ENCODE measurements at places on chromosomes 4 and X.

DNA sequence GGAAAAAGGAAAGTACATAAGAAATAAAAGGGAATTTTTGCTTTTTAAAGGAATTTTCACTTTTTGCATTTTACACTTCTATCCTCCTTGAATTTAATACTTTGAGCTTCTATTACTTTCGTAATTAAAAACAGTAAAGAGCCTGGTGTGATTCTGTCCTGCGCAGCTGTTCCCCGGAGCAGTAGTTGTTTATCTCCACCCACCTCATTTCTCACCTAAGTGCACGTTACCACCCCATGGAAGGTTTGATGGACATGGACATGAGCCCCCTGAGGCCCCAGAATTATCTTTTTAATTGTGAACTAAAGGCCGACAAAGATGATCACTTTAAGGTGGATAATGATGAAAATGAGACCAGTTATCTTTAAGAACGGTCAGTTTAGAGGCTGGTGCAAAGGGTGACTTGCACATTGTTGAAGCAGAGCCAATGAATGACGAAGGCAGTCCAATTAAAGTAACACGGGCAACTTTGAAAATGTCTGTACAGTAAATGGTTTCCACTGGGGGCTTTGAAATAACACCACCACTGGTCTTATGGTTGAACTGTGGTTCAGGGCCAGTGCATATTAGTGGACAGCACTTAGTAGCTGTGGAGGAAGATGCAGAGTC lies 52.1 kb upstream of the TEX13D start:
- no peak for DNase-seq

DNA sequence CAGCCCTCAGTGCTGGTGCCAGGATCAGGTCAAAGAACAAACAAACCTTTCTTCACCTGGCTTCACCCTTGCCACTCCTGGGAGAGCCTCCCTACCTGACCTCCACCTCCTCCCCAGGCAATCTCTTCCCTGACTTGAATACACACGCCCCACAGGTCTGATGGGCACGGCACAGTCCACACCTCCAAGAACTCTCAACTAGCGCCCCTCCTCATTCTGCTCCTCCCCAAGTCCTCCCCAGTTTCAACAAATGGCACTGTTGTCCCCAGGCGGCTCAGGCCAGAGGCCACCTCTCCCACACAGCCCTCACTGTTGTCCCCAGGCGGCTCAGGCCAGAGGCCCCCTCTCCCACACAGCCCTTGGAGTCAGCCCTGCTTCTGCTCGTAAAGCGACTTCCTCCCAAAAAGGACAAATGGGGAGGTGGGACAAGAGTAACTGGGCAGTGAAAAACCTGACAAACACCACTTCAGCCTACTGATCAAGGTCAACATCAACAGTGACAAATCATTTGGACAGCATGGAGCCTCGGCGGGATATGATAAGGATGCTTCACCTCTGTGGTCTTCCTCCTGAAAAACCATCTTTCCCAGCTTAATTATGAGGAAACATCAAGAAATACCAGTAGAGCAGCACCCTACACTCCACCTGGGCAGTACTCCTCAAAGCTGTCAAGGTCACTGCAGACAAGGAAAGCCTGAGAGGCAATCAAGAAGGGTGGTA lies 2.9 kb downstream of the LETM1 start:
- no peak for DNase-seq

GRCh38 chr4:152949930-152950329 lies 13.8 kb downstream of the FHDC1 start:
- no peak for DNase-seq

DNA sequence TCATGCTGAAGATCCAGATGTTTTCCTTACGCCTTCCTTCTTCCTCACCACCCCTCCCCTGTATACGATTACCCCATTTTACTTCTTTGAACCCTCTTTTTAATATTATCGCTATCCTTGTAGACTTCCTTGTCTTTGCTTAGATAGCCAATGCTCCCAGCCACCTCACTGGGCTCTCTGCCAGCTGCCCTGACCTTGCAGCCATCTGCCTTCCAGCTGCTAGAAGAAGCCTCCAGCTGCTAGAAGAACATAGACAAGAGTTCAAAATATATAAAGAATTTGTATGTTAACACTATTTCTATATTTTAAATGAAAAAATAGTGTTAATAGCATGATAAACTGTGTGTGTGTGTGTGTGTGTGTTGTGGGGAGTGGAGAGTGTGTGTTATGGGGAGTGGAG lies 374.7 kb downstream of the ANKRD50 start:
- no peak for DNase-seq

DNA sequence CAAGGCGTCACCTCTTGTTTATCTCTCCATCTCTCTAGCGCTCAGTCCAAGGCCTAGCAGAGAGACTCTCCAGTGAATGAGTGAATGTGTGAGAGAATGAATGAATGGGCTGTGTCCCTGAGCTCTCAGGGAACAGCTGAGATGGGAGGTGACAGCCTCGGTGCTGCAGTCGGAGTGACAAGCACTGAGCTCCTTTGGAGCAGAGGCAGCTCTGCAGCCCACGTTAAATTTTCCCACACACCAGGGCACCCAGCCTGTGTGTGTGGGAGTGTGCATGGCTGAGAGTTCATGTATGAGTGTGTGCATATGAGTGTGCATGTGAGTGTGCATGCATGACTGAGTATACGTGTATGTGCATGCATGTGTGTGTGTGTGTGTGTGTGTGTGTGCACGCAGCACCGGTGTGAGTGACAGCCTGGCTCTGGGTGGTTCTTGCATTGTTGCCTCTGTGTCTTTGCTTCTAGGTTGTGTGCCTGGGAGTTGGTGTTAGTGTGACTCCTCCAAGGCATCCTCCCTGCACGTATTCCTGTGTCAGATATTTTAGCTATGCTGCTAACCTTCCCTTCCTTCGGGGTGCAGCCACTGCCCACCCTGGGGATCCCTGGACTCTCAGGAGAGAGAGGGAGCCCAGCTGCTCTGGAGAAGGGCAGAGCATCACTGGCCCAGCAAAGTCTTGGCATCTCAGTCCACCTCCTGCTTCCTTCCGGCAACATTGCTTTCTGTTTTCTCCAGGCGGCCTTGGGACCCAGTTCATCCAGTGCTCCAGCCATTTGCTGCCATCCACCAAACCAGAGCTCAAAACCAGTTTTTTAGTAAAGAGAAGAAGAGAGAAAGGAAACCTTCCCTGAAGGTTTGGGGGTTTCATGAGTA lies 98.6 kb downstream of the PPP2R2C start:
- no peak for DNase-seq

- no peak for DNase-seq
Observed at GRCh38 chr4:27245216-27245615, 384.6 kb downstream of the STIM2 start.

- DNase-seq = no peak
Observed at GRCh38 chrX:74349387-74349786, 45.4 kb downstream of the ZCCHC13 start.

- DNase-seq = no peak
Observed at GRCh38 chr4:182839256-182839655, 77.9 kb downstream of the DCTD start.

DNA sequence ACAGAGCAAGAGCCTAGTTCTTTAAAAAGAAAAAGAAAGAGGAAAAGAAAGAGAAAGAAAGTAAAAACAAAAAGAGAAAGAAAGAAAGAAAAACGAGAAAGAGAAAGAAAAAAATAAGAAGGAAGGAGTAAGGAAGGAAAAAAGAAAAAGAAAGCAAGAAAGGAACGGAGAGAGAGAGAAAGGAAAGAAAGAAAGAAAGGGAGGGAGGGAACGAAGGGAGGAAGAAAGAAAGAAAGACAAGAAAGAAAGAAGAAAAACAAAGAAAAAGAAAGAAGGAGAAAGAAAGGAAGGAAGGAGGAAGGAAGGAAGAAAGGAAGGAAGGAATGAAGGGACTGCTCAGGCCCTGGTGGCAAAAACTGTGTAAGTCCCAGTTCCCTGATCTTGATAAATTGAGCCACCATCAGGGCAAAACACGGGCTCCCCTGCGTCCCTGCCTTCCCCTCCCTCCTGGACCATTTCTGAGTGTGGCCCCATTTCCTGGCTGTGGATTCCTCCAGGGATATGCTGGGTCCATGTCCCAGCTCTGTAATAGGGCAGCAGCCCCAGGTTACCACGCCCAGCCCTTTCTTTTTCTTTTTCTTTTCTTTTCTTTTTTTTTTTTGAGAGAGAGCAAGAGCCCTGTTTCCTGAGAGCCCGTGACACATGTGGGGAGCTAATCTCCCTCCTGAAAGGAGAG lies 44.8 kb downstream of the SHOX start:
- DNase-seq = no peak

DNA sequence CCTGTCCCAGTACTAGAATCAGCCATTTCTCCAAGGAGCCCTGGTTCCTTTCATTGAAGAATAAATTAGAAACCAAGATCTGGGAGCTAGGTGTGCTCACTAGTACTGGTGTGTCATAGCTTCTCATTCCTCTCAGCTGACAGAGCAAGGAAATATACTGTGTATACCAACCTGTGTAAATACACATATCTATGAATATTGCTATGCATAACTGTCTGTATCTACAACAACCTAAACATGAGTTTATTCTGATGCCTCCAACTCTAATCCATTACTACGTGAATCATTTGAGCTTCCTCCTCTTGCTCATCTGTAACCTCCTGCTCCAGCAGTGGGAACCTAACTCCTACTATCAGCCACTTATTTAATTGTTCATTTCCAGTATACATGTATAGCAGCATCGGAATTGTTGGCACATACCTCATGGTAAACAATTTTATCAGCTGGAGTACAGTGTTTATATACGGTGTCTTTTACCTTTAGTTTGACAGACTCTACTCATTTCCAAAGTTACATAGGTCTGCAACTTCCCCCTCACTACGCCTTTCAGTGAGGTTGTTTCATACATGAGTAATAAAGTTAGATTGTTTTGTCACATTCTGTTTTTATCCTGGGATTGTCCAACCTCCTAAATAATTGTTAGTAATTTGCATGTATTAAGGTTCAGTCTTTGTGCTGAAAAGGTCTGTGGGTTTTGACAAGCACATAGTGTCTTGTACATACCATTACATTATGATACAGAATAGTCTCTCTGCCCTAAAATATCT lies 7.1 kb upstream of the SCRG1 start:
- no peak for DNase-seq

DNA sequence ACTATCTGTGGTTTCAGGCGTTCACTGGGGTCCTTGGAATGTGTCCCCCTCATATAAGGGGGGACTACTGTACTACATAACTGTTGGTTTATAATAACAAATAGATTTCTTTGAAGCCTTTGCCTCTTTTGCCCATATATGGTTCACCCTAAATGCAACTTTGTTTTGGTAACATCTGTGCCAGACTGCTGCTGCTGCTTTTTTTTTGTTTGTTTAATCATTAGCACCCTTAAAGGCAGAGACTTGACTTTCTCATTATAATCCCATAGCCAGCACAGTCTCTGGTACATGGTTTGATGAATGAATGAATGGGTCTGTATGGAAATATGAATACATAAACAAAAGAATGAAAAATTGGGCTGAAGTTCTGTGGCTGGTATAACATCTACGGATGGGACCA lies 80.2 kb upstream of the LHFPL1 start:
- no peak for DNase-seq

DNA sequence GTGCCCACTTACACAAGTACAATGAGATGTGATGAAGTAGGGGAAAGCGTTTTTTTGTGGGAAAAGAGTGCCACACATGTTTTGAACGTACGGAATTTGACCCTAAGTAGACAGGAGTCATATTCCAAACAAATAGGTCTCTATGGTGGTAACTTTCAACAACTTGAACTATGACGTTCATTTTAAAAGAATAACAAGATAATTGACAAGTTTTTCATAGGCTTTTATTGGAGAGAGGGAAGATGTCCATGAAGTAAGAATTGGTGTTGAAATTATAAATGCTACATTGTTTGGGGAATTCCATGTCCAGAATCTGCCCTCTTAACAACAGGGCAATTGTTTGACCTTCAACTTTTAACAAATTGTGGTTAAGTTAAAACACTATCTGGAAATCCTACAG lies 126.5 kb downstream of the GASK1B start:
- DNase-seq = no peak

GRCh38 chr4:26113339-26113940 lies 199.4 kb downstream of the SMIM20 start:
- no peak for DNase-seq

DNA sequence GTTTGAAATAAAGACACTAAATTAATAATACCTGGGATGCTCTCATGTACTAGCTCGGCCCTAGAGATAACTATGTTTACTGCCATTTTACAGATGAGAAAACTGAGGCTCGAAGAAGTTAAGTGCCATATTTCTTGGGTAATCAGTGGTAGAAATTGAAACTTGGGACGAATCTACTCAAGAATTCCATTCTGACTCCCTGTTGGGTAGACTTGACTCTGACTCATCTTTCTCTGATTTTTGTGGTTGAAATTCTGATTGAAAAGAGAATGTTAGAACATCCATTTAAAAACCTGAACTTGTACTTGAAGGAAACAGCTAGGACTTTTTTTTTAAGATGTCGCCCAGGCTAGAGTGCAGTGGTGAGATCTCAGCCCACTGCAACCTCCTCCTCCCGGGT lies 50.1 kb upstream of the NSUN7 start:
- no peak for DNase-seq

DNA sequence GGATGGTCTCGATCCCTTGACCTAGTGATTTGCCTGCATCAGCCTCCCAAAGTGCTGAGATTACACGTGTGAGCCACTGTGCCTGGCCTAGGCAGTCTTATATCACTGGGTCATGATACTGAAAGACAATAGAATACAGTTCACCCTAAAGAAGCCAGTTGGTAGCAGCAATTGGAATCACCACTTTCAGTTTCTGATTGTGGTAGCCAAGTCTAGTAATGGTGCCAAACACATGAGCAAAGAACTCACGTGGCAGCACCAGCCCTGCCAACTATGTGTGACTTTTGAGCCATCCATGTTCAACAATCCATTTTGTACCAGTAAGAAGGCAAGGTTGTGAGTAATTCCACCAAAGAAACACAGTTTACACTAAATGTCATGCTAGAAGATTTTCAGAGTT lies 548.4 kb downstream of the KLHL13 start:
- DNase-seq = no peak

All from Peyer's patch (tissue), 4 donors.